Activated CD4-positive, alpha-beta T cell treated with anti-CD3 and anti-CD28 coated beads, Interleukin-2, amount 10 ng/mL, durations not matched to agents 7 days and 5 days (primary cell): ENCODE measurements at places on chromosomes 11 and 22. TPM values are rescaled to one million over a fixed set of nuclear protein-coding genes. Genes with fewer than 3 reads are reported as not detected.

GRCh38 chr11:102630598-102631448 is 5.7 kb upstream of the MMP20 start:
- DNase-seq = no peak

- DNase-seq = no peak
Observed at GRCh38 chr11:25928076-25928475, 403.9 kb upstream of the ANO3 start.

DNA sequence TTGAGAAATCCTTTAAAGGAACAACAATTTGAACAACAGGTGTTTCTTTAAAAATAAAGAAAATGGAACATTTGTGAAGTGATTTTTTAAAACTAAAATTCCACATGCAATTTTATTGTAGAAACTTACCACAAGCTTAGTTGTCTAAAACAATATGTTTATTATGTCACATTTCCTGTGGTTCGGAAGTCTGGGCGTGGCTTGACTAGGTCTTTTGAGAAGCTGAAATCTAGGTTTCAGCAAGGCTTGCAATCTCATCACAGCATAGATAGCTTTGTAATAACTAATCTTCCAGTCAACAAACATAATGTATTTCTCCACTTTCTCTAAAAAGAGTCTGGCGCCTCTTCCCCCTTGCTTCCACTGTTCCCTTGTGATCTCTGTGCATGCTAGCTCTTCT is 27.0 kb downstream of the MS4A6A start:
- DNase-seq = peak; percentile 10

GRCh38 chr11:95999711-96000406 is 76.0 kb upstream of the MTMR2 start:
- DNase-seq = no peak

The TMEM121B gene
- total RNA-seq = 0.05 TPM

GRCh38 chr11:122156940-122157382 is 40.9 kb upstream of the BLID start:
- no peak for DNase-seq

GRCh38 chr11:6626971-6627761 is 7.9 kb upstream of the TPP1 start:
- no peak for DNase-seq

GRCh38 chr22:36727927-36728488 is 24.5 kb upstream of the CACNG2 start:
- DNase-seq = no peak

The UBQLN3 gene
- total RNA-seq = not detected

The PKNOX2 gene
- total RNA-seq = not detected

- no peak for DNase-seq
Observed at GRCh38 chr11:126703662-126704061, 296.9 kb downstream of the KIRREL3 start.

The TMEM41B gene
- total RNA-seq = 32.2 TPM

DNA sequence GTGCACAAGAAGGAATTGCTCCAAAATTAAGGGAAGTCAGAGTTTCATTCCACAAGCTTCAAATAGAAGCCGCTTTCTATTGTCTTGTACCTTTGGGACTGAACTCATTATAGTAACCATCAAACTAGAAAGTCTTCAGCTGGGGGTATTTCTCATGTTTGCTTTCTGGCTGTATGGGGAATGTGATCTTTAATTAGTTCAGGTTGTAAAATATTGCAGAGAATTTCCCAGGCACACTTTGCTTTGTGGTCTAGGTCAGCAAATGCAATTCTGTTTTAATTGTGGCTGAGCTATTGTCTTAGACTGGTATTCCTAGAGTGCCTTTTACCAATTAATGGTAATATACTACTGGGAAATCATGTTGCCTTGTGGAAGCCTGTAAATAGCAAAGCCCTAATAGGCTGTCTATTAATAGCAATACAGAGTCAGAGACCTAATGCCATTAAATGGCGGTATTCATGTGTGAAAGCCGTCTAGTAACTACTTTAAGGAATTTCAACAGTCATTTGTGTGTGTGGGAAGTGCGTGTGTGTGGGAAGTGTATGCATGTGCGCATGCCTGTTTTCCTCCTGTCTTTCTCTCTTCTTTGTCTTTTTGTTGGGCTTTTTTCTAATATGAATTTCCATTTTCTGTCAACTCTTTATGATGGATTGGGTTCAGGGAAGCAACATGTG is 276.6 kb downstream of the FAT3 start:
- no peak for DNase-seq

The ASPHD2 gene
- 8.8 TPM for total RNA-seq

The SGSM1 gene
- 0.12 TPM for total RNA-seq

The SCUBE2 gene
- total RNA-seq = 0.55 TPM

DNA sequence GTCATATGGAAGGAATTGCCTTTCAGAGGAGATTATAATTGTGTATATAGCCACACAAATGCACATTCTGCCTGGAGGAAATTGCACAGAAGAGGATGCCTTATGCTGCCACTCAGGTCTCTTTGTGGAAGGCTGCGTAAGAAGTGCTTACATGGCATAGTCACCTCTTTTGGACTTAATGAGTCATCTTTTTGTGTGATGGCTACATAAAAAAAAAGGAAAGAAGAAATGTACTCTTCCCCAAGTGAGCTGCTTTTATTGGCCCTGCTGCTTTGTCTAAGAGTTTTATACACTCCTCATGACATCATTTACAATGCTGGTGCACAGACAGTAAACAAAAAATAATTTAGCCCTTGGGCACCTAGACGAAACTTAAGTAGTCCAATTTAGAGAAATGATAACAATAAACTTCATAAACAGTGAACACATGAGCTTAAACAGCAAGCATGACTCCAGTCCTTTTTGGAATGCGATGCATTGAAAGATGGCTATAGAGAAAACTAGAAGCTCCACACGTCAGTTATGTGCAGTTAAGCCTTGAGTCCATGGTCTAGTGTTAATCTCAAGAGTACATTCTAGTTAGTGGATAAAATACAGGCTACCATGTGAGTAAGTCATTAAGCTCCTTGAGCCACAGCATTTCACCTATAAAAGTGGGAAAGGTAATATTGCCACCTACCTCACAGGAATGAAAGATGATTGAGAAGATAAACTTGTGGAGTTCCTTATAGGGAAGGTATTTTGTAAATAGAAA is 12.0 kb downstream of the CSTPP1 start:
- no peak for DNase-seq

The CDCA5 gene
- total RNA-seq = 109 TPM

The CRYBB3 gene
- total RNA-seq = 0.57 TPM

DNA sequence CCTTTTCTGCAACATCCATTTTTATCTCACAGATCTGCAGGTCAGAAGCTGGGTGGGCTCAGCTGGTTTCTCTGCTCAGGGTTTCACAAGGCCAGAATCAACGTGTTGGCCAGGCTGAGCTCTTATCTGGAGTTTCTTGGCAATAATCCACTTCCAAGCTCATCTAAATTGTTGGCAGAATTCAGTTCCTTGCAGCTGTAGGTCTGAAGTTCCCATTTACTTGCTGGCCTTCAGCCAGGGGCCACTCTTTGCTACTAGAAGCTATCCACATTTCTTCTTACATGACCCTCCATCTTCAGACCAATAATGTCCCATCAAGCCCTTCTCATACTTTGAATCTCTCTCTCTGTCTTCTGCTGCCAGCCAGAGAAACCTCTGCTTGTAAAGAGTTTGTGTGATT is 103.5 kb downstream of the WNT11 start:
- DNase-seq = no peak

The TSPAN18 gene
- total RNA-seq = 22.9 TPM

- DNase-seq = no peak
Observed at GRCh38 chr22:28711341-28711740, 30.3 kb downstream of the CHEK2 start.

- DNase-seq = no peak
Observed at GRCh38 chr22:50269573-50269969, 609 bp downstream of the MAPK11 start.

The DENND6B gene
- 3.6 TPM for total RNA-seq

GRCh38 chr11:129973068-129973467 is 29.6 kb downstream of the PRDM10 start:
- DNase-seq = no peak

- DNase-seq = no peak
Observed at GRCh38 chr11:83456566-83456965, 170.4 kb upstream of the CCDC90B start.

The GTSE1 gene
- 103 TPM for total RNA-seq

GRCh38 chr11:10236840-10237239 is 57.2 kb downstream of the SBF2 start:
- DNase-seq = no peak

The OR8G5 gene
- not detected for total RNA-seq

- DNase-seq = no peak
Observed at GRCh38 chr22:19961201-19961580, 19.6 kb upstream of the TXNRD2 start.

The EMID1 gene
- total RNA-seq = not detected

GRCh38 chr11:42764936-42765335 is 546.9 kb upstream of the API5 start:
- DNase-seq = no peak

The GLB1L2 gene
- total RNA-seq = 2.4 TPM

DNA sequence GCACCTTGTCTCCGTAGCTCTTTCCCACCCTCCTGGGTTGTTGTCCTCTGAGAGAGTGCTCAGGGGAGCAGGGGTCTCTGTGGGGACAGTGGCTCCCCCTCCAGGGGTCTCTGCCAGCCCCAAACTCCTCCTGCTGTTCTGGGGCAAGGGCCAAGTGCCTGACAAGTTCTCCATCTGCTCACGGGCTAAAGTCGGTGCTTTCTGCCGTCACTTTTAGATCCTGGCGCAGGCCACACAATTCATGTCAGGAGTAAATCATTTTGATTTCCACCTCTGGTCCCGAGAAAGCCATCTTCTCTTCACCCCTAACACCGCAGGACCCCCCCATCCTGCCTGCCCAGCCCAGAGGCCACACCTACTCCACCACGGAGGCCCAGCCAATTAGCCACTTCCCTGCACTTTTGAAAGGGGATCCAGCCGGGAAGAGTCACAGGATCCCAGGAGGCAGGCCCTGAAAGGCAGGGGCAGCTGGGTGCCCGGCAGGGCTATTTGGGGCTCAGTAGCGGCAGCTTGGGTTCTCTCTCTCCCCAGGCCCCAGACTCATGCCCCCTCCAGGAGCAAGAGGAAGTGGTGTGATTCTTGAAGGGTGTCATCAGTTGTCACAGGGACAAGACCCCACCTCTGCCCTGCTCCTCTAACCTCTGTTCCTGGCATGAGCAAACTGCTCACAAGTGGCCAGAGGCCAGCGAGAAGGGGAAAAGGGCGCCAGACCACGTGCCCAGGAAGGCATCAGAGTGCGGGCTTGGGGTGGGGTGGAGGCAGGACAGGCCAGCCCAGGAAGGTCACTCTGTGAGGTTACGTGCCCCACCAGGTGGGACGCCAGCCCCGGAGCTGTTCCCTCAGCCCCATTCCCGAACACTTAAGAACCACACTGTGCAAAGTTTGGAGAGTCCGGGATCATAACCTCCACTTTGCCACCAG is 1.3 kb downstream of the MACROD1 start:
- DNase-seq = no peak

The LAYN gene
- total RNA-seq = 0.89 TPM

DNA sequence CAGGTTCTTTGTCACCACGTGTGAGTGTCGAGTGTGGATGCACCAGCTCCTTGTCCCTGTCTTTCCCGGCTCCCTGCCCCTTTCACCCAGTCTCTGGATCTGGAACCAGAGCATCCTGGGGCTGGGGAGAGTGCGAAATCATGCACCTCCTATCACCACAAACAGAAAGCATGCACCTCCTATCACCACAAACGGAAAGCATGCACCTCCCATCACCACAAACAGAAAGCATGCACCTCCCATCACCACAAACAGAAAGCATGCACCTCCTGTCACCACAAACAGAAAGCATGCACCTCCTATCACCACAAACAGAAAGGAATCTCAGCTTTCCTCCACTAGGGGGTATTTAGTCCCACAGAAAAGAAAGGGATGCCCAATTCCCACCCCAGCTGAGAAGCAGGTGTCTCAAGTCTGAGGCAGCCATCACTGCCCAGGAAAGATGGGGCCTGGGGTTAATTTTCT is 5.9 kb upstream of the GLB1L3 start:
- peak; percentile 61 for DNase-seq

DNA sequence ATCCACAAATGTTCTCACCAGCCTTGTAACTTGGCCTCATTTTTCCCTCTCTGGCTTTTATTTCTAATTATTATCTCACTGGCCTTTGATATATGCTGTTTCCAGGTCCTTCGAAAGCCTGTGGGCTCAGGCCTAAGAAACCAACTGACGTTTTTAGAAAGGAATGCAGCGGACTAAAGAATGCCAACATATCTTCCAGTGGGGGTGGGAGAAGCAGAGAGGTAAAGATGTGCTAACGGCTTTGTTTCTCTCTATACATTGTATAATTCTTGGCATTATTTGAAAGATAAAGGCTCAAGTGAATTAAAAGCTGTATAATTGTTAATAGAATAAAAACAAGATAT is 28.2 kb downstream of the OR6Q1 start:
- no peak for DNase-seq

DNA sequence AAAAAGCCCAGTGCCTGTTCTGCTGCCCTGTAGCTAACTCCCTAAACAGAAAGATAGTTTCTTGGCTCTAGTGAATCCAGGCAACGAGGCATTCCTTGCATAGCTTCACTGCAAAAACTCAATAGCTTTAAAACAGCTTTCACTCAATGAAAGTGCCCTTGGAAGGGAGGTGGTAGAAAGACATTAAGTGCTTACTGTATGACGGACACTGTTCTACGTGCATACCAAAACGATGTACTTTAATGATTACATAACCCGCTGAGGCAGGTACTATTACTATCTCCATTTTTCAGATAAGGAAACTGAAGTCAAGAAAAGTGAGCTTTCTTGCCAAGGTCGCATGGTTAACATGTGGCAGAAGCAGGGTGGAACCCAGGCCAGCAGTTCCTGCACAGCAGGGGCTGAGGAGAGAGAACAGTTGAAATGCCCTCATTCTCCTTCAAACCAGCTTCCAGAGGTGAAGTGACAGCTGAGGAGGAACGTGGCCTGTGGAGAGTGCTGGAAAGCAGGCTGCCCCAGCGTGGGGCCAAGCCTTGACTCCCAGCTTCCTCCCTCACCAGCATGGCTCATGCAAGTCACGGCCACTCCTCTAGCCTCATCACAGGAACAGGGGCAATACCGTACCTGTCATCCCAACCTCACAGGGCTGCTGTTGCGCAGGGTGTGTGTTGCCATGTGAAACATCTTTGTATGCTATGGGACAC is 227.5 kb upstream of the NARS2 start:
- DNase-seq = no peak

The OR8A1 gene
- total RNA-seq = not detected

- no peak for DNase-seq
Observed at GRCh38 chr11:133968300-133968699, 11.5 kb upstream of the IGSF9B start.
